ENCODE measurements at places on chromosomes 12 and 14. TPM values are rescaled to one million over a fixed set of nuclear protein-coding genes. Genes with fewer than 3 reads are reported as not detected.

The BBOF1 gene
- polyA plus RNA-seq = 5.4 TPM

The KRT86 gene
- 0.01 TPM for polyA plus RNA-seq

The LALBA gene
- not detected for polyA plus RNA-seq

The C12orf50 gene
- not detected for polyA plus RNA-seq

DNA sequence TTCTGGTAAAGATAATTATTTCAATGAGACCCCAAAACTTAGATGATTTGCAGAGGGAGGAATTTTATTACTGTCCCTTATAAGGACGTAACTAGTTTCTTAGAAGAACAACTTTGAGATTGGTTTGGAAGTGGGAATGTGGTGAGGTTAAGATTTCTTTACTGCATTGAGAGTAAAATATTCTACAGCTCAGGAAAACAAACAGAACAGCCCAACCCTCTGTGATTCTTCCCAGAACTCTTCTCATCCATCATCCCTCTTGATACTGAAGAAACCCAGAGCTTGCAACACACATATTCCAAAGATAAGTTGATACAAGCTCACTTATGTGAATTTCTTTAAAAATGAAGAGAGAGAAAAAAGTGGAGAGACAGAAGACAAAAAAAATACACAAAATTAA is 234.2 kb downstream of the CRADD start:
- H3K4me3 ChIP-seq = no peak overlapping the region
- H3K4me1 ChIP-seq = peaks cover 17% of the 10 kb centered on the region
- no peaks in the 10 kb centered on the region for H3K27me3 ChIP-seq
- no peaks in the 10 kb centered on the region for H3K36me3 ChIP-seq
- H3K27ac ChIP-seq = no peak overlapping the region

DNA sequence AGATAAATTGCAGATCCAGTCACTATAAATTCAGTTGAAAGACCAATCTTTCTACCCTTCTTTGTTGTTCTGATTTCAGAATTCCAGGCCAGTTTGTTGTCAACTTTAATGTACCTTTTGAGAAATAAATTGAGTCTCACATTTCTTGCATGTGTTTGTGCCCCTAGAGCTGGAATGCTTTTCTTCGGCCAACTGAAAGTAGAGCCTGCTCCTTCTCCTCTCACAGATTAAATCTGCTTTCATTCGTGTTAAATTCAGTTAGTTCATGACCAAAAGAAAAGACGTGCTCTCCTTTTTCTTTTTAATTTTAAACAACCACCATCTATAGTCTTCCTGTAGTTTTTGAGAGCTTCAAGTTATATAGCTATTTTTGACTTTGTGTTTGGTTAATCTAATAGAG is 22.9 kb downstream of the SOCS2 start:
- H3K27ac ChIP-seq = peak overlapping the region; percentile 72
- no peak for DNase-seq

DNA sequence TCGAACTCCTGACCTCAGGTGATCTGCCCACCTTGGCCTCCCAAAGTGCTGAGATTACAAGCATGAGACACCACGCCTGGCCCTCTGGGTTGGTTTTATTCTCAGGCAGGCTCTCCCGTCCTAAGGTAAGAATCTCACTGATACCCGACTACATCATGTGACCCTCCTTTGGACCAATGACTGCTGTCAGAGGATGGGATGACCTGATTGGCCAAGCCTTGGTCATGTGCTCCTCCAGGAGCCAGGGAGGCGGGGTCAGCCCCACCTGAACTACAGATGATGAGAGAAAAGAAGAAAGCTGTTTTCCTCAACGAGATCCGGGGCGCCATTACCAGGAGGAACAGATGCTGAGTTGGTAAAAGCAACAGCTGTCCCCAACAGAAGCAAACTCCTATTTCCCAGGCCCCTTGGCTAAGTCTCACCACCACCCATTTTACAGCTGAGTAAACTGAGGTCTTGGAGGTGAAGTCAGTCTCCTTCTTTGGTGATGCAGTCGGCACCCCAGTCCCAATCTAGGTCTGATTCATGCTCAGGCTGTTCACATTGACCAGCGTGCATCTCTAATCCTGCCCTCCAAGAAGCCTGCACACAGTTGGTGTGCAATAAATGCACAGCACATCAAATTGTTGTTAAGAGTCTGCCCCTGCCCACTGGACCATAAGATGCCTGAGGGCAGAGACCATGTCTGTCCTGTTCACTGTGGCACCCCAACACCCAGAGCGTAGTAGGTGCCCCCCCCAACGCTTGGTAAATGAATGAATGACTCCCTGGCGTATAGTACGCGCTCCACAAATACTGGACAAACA is 118.8 kb downstream of the SCARB1 start:
- peaks cover 30% of the 10 kb centered on the region for H3K4me1 ChIP-seq
- no peaks in the 10 kb centered on the region for H3K27me3 ChIP-seq
- no peaks in the 10 kb centered on the region for H3K36me3 ChIP-seq

- no peak for DNase-seq
- no peak overlapping the region for H3K4me3 ChIP-seq
- peaks cover 17% of the 10 kb centered on the region for H3K4me1 ChIP-seq
- H3K27ac ChIP-seq = no peak overlapping the region
- no peaks in the 10 kb centered on the region for H3K36me3 ChIP-seq
Observed at GRCh38 chr12:9872162-9872561, 3.0 kb upstream of the CLEC2B start.

- H3K36me3 ChIP-seq = no peaks in the 10 kb centered on the region
- H3K27ac ChIP-seq = no peak overlapping the region
- no peaks in the 10 kb centered on the region for H3K4me1 ChIP-seq
- H3K27me3 ChIP-seq = no peaks in the 10 kb centered on the region
- H3K4me3 ChIP-seq = no peak overlapping the region
Observed at GRCh38 chr14:93606091-93606490, 175.4 kb downstream of the UNC79 start.

GRCh38 chr12:116759783-116760621 is 21.9 kb downstream of the RNFT2 start:
- no peak overlapping the region for H3K27ac ChIP-seq
- peak; percentile 19 for DNase-seq
- no peaks in the 10 kb centered on the region for H3K36me3 ChIP-seq
- H3K27me3 ChIP-seq = no peaks in the 10 kb centered on the region
- no peaks in the 10 kb centered on the region for H3K4me1 ChIP-seq
- H3K4me3 ChIP-seq = no peak overlapping the region

DNA sequence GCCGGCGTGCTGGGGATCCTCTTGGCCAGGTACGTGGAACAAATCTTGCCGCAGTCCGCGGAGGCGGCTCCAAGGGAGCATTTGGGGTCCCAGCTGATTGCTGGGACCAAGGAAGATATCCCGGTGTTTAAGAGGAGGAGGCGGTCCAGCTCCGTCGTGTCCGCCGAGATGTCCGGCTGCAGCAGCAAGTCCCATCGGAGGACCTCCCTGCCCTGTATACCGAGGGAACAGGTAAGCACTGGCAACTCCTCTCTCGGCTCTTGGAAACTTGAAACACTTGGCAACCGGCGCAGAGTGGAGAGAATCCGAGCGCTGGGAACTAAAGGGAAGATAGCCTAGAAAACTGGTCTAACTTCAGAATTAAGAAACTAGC is 1.7 kb downstream of the PDE3A start:
- peak overlapping the region; percentile 95 for H3K27ac ChIP-seq
- no peaks in the 10 kb centered on the region for H3K36me3 ChIP-seq
- peaks cover 20% of the 10 kb centered on the region for H3K4me1 ChIP-seq
- peak overlapping the region; percentile 70 for H3K4me3 ChIP-seq

Data from heart right ventricle (tissue), 16 donors.